ENCODE measurements at places on chromosomes 4 and X. TPM values are rescaled to one million over a fixed set of nuclear protein-coding genes. Genes with fewer than 3 reads are reported as not detected.

TENM3 gene
- polyA plus RNA-seq = 1.0 TPM

DNA sequence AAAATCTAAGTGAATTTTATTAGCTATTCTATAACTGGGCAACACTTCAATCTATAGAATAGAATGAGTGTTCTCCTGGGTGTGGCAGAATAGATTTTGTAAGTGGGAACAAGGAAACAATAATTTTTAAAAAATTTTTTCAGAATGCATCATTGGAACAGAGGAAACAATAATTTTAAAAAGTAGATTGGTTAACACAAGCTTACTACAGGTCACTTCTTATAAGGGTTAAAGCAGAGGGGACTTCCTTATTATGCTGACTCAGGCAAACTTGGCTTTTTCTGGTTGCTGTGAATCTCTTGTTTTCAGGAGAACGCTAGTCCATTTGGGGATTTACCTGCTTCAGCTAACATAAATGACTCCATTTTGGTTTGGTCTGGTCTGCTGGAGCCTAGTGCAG, 52.5 kb downstream of the HOPX start:
- no peak for DNase-seq

GRCh38 chr4:25913056-25913850, 767 bp upstream of the SMIM20 start:
- DNase-seq = no peak

PABPC5 gene
- polyA plus RNA-seq = 3.4 TPM

PRDM5 gene
- polyA plus RNA-seq = 7.7 TPM

DNA sequence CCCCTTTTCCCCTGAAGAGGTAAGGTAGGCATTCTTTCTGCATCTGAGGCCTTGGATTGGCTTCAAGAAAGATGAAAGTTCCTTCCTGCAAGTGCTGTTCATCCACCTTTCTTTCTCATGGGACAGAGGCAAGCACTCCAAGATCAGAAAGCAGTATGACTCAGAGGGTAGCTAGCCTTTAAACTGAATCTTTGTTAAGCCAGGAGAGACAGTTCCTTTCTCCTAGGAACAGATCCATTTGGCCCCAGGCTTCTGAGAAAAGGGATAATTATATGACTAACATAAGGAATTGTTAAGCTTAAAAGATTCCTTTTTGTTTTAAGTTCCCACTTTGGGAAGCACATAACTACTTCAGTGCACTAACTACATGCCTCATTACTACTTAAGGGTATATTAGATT, 192.0 kb downstream of the PPP3CA start:
- DNase-seq = peak; percentile 80
